ENCODE measurements at places on chromosomes 16 and 17. TPM values are rescaled to one million over a fixed set of nuclear protein-coding genes. Genes with fewer than 3 reads are reported as not detected.

The LYRM1 gene
- 52.2 TPM for total RNA-seq

The FGF11 gene
- total RNA-seq, result 0.30 TPM

The DEXI gene
- 69.0 TPM for total RNA-seq

The GPR139 gene
- total RNA-seq, result not detected

The LITAF gene
- total RNA-seq, result 68.3 TPM

The NPIPA5 gene
- 2.1 TPM for total RNA-seq

The GRB7 gene
- total RNA-seq, result 0.84 TPM

The MARVELD3 gene
- total RNA-seq, result not detected

Measured in bronchus fibroblast of lung (primary cell).